ENCODE measurements at places on chromosomes 5 and 9. TPM values are rescaled to one million over a fixed set of nuclear protein-coding genes. Genes with fewer than 3 reads are reported as not detected.

Gene LURAP1L
- 3.1 TPM for polyA plus RNA-seq

DNA sequence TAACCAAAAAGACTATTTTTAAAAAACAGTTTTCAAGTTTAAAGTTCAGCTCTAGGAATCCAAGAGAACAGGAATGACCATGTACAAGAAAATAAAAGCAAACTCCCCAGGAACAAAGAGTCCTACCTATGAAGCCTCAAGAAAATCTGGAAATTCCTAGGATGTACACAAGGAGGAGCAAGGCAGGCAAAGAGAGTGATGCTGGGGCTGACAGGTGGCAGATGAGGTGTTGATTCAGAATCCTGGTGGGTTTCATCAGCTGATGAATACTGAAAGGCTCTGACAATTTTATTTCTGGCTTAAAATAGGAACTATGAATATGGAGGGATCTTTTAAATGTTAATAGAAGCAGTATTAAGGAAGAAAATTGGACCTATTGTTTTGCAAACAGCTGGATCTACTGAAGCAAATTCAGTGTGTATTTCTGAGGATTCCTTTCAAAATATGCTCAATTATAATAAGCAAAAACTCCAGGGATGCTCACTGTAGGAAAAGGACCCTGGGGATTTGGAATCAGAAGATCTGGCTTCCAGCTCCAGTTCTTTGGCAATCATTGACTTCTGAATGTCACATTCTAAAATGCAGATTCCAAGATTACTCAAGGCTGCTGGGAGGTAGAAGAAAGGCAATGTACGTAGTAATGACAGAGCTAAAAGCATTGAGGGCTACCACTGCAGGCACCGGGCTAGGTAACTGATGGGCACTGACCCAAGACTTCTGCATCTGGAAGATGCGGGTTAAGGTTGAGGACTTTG, 28.0 kb upstream of the SH3RF2 start:
- no peak for DNase-seq

DNA sequence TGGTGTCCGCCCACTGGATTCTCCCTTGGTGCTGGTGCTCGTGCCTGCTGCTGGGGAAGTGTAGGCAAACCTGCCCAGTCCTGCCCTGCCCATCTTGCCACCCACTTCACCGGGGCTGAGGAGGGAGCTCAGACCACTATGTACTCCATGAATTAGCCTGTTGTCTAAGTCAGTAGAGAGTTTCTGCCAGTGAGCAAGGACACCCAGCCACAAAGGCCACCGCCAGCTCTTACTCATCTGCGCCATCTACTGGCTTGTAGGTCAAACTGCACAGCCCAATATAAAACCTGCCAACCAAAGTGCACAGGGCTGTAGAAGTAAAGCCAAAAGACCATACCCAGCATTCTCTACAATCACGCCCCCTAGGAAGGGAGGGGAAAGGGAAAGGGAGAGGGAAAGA, 102.3 kb downstream of the GLIS3 start:
- no peak for DNase-seq

- no peak for DNase-seq
These were observed 9.1 kb downstream of the DIPK1B start for GRCh38 chr9:136721339-136722092.

GRCh38 chr9:134252084-134252830, 74.0 kb upstream of the RXRA start:
- no peak for DNase-seq

GRCh38 chr9:136681029-136681428, 6.2 kb downstream of the AGPAT2 start:
- DNase-seq, result no peak

DNA sequence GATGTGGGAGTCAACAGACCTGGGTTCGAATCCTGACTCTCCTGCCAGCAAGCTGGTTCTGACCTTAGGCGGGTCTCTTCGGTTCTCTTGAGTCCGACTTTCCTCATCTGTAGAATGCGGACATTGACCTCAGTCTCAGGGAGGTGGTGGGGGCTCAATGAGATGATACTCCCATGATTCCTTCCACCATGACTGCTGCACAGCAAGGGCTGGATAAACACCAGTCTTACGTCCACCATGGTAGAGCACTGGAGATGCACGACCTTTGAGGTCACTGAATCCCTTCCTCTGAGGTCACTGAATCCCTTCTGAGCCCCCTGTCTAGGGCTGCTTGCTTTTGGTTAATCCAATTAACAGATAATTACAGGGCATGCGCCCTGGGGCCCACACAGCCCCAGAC, 12.5 kb upstream of the SMIM23 start:
- DNase-seq, result no peak

Gene ZNF484
- 0.71 TPM for polyA plus RNA-seq

Gene SLC25A2
- polyA plus RNA-seq, result 0.22 TPM

DNA sequence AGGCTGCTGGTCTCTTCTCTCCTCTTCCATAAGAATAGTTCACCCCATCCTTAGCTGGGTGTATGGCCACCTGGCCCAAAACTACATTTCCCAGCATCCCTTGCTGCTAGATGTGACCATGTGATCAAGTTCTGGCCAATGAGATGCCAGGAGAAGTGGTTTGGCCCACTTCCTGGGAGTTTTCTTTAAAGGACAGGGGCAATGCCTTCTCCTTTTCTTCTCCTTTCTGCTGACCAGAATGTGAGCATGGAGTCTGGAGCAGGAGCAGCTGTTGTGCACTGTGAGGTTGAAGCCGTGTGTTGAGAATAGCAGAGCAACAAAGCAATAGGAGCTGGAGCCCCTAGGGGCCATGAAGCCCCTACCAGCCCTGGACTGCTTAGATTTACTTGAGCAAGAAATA, 36.8 kb downstream of the C9orf50 start:
- no peak for DNase-seq

- DNase-seq, result no peak
These were observed 4.3 kb downstream of the BBLN start for GRCh38 chr9:128164307-128164885.

Gene CTXN3
- polyA plus RNA-seq, result not detected

DNA sequence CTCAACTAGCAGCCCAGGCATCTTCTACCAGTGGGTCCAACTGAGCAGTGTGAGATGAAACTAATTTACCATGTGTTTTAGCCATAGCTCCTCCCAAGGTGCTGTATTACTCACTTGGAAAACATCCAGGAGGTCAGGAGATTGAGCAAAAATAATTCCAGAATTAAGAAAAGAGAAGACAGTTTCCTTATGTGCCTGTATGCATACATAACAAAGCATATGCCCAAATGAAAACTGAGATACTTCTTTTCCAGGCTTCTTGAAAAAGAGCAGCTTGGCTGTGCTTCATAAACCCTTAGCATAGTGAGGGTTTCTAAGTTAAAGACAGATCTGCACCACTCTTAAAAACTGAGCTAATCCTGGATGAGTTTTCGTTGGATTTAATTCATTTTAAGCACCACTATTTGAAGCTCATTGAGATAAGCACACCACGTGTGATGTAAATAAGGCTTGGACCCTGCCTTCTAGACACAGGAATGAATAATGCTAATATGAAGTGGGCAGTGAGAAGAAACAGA, 119.4 kb downstream of the ADAMTS12 start:
- no peak for DNase-seq

All from heart right ventricle (tissue), 16 donors.